ENCODE measurements at places on chromosomes 6 and 20.

GRCh38 chr6:144615870-144616269 is 330.7 kb downstream of the UTRN start:
- no peak for DNase-seq

GRCh38 chr20:51888291-51888690 is 86.0 kb upstream of the SALL4 start:
- no peak for DNase-seq

GRCh38 chr6:170464524-170464979 is 88.6 kb downstream of the PSMB1 start:
- no peak for DNase-seq

DNA sequence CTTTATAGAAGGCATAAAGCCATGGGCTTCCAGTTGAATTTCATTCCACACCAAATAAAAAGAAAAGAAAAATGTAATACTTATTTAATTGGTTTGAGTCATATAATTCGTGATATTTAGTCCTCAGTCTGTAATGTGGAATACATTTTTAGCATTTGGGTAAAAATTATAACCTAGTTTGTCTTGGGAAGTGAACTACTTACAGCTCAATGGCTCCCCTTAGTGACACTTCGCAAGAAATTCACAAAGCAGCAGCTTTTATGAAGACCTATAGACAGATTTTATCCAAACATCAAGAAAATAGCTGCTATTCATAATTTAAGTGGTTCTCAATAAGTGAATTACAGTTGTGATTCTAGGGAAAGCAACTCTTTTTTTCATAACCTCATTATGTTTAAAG is 72.1 kb downstream of the RSPO3 start:
- no peak for DNase-seq

- DNase-seq, result no peak
Observed at GRCh38 chr6:34037151-34037550, 108.7 kb downstream of the GRM4 start.

DNA sequence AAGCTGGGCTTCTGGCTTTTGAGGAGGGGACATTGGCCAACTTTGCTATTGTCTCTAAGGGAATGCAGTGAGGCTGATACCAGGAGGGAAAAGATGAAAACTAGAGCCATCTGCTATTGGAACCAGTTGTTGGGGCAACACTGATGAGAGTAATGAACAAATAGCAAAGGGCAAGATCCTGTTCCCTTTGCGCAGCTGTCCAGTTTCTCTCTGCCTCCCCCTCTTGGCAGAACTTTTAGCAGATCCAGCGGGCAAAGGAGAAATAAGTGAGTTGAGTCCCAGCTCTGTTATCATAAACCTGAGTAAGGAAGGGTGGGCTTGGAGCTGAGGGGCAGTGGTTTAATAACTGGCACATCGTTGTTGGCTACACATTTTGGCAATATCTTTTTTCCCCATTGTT is 126.8 kb downstream of the AKAP7 start:
- no peak for DNase-seq

DNA sequence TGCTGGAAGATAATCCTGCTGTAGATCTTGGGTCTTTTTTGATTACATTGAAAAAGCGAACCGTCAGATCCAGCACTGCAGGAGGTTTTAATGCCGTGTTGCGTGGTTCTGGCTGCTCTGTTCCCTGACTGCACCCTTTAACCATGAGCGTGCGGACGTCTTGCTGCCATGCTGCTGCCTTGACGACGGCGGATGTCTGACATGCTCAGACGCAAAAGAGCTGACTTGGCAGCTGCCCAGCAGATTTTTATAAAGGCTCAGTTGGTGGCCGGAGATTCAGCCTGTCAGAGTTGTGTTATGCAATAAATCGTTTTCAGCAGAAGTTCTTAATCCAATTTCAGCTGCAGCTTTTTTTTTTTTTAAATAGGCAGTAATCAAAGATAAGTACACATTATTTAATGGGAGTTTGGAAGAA is 119.4 kb downstream of the JARID2 start:
- peak; percentile 73 for DNase-seq

DNA sequence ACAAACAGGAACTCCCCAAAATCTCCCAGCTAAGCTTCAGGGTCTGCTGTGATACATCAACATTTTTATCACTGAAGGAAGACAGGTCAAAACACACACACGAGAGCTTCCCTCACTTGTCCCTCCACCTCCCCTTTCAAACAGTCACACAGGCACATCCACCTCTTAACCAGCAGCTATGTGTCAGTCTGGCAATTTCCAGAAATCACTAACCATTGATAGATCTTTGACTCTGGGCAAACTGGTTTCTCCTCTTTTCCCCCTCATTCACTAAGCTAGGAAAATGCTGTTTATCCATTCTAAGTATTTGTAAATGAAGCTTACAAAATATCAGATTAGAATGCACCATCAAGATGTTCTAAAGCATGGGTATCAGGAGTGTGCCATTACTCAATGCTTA is 87.8 kb downstream of the DCDC2 start:
- no peak for DNase-seq

DNA sequence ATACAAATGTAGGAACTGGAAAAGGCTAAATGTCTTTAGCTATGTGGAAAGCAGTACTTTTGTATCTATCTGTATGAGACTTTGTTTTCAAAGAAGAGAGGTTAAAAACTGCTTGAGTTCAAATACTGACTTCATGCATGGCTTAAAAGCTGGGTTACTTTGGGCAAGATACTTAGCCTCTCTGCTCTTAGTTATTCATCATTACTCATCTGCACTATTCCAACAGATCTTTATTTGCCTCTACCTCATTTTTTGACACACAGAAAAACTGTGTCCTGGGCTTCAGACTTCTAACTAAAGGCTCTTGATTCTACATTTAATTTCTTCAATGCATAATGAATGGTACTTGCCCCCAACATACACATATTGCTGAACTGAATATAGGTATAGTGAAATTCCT is 114.8 kb downstream of the DST start:
- DNase-seq, result no peak

DNA sequence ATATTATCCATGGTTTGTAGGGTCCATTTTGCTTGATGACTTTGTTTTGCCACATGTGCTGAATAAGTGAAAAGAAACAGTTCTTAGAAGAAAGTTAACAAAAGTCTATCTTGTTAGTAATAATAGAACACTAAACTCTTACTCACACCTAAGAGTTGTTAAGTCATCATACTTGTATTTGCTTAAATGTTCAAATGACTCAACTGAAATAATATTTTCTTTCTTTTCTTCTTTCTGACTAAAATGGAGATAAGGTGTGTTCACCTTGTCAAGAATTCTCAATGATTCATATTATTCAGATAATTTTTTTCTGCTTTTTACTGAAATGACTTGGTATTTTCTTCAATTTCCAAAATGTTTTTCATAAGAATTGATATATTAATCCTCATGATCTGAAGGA is 327.2 kb downstream of the HTR1B start:
- DNase-seq, result no peak

GRCh38 chr6:34154668-34155447 is 9.0 kb upstream of the GRM4 start:
- no peak for DNase-seq

DNA sequence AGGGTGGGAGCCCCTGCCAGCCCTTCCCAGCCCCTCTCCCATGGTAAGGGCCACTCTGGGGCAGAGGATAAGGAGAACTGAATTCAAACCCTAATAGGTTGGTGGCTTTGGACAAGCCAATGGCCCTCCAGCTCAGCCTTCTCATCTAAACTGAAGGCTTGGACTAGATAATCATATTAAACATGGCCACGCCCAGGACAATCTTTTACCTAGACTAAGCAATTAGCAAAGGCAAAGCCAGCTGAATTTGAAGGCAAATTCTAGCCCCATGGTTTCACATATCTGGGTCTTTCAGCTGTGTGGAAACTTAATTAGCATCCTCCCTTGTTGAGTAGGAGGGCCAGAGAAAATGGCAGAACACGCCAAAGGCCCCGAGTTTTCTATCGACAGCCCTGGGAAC is 10.7 kb downstream of the SLC22A23 start:
- DNase-seq, result no peak

- no peak for DNase-seq
Observed at GRCh38 chr20:5720696-5721095, 29.5 kb upstream of the SHLD1 start.

DNA sequence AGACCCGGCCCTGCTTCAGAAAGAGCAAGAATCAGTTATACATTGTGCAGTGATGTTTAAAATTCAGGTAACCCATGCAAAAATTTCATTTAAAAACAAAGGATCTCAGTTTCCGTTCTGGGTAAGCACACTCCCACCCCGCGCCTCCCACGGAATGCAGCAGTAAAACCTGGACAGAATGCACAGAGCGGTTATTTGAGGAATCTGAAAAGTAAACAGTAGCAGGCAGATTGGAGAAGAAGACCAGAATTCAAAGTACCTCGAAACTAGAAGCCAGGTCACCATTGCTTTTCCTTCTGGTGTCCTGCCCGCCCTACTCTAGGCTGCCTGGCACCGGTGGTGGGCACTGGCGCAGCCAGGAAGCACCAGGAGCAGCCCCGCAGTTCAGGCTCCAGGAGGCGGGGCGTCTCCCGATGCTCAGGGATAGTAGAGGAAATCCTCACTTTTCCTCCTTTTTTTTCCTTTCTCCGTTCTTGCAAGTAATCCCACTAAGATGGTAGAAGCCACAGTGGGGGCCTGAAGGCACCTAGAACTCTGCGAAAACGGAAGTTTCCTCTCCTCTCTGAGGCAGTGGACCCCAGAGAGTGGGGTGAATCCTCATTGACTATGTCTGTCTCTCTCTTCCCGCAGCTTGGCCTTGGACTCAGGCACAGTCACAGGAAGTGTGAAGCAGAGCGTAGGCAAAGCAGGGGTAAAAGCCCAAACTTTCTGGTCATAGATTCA is 28.3 kb downstream of the METTL24 start:
- DNase-seq, result no peak

DNA sequence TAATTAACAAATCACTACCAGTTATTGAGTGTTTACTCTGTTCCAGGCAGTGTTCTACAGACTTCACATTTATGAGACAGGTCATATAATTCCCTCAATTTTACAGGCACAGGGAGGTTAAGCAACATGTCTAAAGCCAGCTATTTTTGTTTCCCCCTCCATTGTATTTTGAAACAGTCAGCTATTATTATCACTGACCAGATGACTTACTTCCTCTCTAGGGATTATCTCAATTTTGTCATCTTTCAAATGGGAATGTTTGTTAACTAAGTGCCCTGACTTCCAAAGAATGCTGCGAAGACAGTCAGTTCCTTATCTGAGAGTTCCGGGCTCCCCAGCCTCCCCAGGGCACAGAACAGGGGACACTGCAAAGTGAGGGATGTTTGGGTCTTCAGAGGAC is 5.6 kb upstream of the CNPY3 start:
- DNase-seq, result no peak

DNA sequence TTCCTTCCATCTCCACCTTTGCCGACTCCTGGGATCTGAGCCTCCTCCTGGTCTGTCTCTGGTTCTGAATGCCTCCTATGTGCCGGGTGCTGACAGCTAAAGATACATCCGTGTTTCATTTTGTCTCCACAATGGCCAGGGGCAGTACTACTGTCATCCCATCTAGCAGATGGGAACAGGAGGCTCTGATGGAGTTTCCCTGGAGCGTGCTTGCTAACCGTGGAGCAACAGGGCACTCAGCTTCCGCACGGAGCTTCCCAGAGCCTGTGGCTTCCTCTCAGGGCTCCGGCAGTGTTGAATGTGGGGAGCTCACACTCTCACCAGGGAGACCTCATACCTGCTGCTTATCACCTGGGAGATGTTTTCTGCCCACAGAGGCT is 11.9 kb upstream of the NPBWR2 start:
- DNase-seq, result no peak

DNA sequence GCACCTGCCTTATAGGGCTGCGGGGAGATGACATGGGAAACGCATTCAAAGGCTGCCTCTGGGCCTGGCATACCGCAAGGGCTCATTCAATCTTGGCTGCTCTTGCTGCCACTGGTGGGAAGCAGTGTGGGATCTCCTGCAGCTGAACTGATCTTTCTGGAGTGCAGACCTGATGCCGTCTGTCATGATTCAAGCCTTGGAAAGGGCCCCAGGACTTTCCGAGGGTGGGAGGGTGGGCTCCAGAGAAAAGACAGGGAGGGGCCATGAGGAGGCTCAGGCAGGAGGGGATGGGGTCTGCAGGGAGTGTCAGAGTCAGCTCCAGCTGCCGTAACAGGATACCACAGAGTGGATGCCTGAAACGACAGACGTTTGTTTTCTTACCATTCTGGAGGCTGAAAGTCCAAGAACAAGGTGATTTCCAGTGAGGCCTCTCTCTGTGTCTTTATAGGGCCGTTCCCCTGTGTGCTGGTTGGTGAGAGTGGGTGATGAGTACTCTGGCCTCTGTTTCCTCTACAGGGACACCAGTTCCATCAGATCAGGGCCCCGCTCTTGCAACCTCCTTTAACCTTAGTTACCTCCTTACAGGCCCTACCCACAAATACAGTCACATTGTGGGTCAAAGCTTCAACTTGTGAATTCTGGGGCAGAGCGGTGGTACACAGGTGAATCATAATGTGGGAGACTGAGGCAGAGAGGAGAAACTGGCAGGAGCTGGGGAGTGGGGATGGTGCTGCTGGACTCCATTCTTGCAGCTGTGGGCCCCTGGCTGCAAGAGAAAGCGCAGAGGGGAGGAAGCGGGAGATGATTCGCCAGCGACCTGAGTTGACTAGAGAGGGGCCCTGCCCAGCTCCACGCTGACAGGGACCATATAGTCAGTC is 148.4 kb downstream of the SYCP2 start:
- DNase-seq, result no peak

DNA sequence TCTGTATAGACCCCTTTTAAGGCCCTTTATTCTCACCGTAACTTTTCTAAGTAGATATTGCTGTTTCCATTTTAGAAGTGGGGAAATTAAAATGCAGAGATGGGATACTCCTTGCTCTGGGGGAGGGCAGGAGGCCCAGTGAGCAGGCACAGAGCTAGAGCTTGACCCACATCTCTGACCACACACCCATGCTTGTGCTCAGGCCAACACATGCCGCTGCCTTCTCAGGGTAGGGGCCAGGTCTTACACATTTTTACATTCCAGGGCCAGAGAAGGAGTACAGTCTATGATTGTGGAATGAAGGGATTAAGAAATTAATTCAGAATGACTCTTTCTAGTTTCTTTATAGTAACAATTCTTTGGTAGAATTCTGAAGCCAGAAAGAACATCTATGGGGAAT is 104.8 kb downstream of the SOBP start:
- no peak for DNase-seq

- DNase-seq, result peak; percentile 25
Observed at GRCh38 chr6:22147921-22148776, 148.7 kb downstream of the PRL start.

GRCh38 chr6:6851059-6851948 is 256.5 kb upstream of the RREB1 start:
- no peak for DNase-seq

- DNase-seq, result no peak
Observed at GRCh38 chr6:22448291-22448711, 121.1 kb upstream of the HDGFL1 start.

DNA sequence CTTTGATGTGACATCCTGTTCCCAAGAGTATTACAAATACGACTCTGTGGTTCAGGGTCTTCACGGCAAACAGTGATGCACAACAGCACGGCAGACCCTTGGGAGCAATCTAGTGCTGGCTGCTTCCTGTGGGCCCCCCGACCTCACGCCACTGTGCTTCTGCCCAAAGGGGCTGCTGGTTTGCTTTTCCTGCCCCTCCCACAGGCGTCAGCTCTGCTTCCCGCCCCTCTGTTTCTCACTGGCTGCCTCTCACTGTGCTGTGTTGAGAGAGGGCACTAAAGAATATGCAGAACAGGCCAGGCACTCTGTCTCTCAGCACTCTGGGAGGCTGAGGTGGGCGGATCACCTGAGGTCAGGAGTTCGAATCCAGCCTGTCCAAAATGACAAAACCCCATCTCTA is 554.5 kb upstream of the AGPAT4 start:
- DNase-seq, result no peak

- DNase-seq, result no peak
Observed at GRCh38 chr20:58241766-58242465, 13.5 kb upstream of the ANKRD60 start.

GRCh38 chr6:86511962-86512361 is 425.4 kb upstream of the HTR1E start:
- DNase-seq, result no peak
